ENCODE measurements at places on chromosomes 13 and 19.

GRCh38 chr13:20703780-20704458 is 420 bp downstream of the IL17D start:
- DNase-seq = no peak

- DNase-seq = no peak
Measured at GRCh38 chr19:7897292-7897691, 6.4 kb upstream of the MAP2K7 start.

- no peak for DNase-seq
Measured at GRCh38 chr13:32378012-32378411, 49.9 kb downstream of the N4BP2L1 start.

- DNase-seq = no peak
Measured at GRCh38 chr13:100525453-100526317, 62.9 kb downstream of the GGACT start.

DNA sequence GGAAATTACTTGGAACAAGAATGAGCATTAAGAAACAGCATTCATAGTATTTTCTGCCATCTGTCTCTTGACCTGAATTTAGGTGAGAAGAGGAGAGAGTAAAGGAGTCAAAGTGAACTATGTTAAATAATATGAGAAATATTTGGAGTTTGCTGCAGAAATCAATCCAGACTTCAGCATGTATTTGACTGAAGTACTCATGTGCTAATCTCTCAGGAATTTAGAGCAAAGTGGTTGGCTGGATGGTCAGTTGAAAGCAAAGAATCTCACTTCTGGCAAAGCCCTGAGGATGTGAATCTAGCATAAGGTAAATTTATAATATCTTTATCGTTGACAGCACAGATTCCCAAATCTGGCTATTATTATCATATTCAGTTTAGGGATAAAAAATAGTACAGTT is 394.3 kb downstream of the PCDH17 start:
- no peak for DNase-seq

DNA sequence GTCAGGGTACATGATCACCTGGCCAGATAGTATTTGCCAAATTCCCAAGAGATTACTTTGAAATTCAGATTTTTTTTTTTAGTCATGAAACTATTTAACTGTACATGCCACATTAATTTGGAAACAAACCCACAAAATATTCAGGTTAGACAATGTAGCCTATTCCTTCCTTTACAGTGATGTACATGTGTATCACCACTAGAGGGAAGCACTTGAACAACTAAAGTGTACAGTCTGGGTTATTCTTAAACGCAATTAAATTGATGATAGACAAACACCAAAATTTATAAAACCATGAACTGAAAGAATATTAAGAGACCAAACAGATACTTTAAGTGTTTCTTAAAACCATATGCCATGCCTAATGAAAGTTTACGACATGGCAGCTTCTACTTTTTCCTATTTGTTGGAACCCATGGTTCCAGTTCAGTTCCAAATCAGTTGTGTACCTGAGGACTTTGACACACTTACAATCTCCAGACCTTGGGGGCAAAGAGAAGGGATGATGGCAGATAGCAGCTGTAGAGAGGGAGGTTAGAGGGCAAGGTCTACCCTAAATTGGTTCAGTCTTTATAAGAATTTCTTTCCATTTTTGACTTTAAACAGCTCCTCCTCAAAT is 52.8 kb downstream of the TNFSF13B start:
- peak; percentile 1 for DNase-seq

DNA sequence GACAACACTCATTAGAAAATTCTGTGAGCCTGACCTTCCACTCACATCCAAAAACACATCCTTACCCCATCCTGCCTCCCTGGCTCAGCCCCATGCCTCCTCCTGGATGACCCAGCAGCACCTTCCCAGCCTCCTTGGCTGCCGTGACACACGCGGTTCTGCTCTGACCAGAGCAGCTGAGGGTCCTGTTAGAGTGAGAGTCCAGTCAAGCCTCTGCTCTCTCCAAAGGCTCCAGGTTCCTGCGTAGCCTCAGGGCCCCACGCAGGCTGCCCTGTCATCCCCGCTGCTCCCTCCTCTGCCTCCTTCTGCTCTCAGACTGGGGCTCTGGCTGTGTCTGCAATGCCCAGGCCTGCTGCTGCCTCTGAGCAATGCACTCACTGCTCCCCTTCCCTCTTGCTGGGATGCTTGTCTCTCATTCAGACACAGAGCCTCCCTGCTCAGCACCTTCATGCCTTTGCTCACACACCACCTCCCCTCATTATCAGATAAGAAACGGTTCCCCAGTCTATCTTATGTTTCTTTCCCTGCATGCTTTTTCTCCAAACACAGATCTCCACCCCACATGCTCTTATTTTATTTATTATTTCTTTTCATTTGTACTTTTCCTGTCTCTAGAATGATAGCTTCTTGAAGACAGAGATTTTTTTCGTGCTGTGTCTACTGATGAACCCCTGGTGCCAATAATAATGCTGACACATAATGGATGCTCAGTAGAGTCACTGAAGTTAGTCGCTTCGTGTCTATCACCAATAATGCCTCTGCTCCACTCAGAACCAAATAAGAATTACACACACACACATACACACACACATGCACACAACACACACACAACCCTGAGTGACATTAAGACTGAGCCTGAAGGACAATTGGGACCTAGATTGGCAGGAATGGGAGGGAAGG is 10.2 kb upstream of the SIGLEC6 start:
- no peak for DNase-seq

DNA sequence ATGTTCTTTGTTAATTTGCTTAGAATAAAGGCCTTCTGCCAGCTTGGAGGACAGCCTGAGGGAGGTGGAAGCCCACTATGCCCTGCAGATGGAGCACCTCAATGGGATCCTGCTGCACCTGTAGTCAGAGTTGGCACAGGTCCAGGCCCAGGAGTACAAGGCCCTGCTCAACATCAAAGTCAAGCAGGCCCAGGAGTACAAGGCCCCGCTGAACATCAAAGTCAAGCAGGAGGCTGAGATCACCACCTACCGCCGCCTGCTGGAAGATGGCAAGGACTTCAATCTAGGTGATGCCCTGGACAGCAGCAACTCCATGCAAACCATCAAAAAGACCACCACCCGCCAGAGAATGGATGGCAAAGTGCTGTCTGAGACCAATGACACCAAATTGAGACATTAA is 41.7 kb downstream of the ZNF85 start:
- DNase-seq = no peak

DNA sequence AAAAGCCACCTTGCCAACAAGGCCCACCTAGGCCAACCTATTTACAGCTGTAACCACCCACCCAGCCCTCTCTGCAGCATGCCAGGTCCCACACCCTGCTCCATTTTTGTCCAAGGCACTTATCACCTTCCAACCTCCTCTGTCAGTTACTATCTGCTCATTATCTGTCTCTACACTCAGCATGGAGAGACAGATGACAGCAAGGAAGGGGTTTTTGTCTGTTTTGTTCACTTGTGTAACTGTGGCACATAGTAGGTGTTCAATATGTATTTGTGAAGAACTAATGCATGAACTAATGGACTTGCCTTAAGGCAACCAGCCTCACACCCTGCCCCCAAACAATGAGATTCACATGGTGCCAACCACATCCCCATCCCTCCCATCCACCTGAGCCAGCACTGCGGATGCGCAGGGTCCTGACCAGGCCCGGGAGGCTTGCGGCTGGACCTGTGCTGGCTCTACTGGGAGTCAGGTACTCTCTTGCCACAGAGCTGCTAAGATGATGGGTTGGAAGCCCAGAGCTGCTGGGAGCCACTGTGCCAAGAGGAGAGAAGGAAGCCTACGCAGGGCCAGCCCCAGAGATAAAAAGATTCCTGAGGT is 17.3 kb downstream of the DEDD2 start:
- DNase-seq = no peak

DNA sequence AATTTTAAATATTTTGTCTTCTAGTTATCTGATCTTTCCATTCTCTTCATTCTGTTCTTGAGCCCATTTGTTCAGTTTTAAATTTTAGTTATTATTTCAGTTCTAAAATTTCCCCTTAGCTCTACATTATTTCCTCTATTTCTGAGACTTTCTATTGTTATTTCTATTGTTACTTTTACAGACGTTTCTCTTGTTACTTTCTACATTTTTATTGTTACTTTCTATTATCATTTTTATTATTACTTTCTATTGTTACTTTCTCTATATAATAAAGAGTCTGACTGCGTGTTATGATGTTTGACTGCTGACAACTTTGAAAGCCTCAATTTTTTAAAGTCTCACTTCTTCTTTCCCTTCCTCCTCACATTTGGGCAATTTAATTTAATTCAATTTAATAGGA is 915.7 kb upstream of the PCDH20 start:
- DNase-seq = no peak

GRCh38 chr19:17235300-17235970 is 9.4 kb downstream of the OCEL1 start:
- no peak for DNase-seq

- DNase-seq = peak; percentile 37
Measured at GRCh38 chr13:77544355-77544754, 8.8 kb downstream of the SCEL start.
